GM23338 (cell line): ENCODE measurements at places on chromosomes 7 and 10.

- no peaks in the 10 kb centered on the region for H3K27me3 ChIP-seq
- no peak overlapping the region for H3K4me3 ChIP-seq
- no peaks in the 10 kb centered on the region for H3K4me1 ChIP-seq
- no peaks in the 10 kb centered on the region for H3K36me3 ChIP-seq
These were observed 4.1 kb downstream of the ACBD7 start for GRCh38 chr10:15084502-15084922.

- no peaks in the 10 kb centered on the region for H3K36me3 ChIP-seq
- H3K4me3 ChIP-seq, result no peak overlapping the region
- H3K27ac ChIP-seq, result no peak overlapping the region
- peaks cover 39% of the 10 kb centered on the region for H3K4me1 ChIP-seq
These were observed 61.3 kb downstream of the COL13A1 start for GRCh38 chr10:69862882-69863530.

DNA sequence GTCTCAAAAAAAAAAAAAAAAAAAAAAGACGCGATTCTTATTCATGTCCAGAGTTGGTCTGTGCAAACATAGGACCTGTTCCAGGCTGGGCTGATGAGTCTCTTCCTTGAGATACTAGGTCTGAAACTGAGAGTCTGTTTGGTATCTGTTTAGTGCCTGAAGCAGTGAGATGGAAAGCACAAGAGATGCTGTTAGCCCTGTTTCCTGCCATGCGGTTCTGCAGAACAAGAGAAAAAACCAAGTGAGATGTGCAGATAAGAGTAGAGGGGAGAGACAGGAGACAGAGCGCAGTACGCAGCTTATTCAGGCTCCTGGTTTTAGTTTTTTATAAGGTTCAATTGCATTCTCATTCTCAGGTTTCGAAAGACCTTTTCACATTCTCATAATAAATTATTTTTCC lies 85.8 kb upstream of the PRKCQ start:
- no peaks in the 10 kb centered on the region for H3K36me3 ChIP-seq
- no peak overlapping the region for H3K27ac ChIP-seq
- no peaks in the 10 kb centered on the region for H3K4me1 ChIP-seq
- H3K27me3 ChIP-seq, result no peaks in the 10 kb centered on the region
- no peak for DNase-seq

GRCh38 chr10:34627331-34627730 lies 187.8 kb downstream of the PARD3 start:
- H3K4me1 ChIP-seq, result no peaks in the 10 kb centered on the region
- H3K36me3 ChIP-seq, result no peaks in the 10 kb centered on the region
- no peak overlapping the region for H3K27ac ChIP-seq
- DNase-seq, result no peak
- H3K4me3 ChIP-seq, result no peak overlapping the region

- no peak overlapping the region for H3K4me3 ChIP-seq
- no peak for DNase-seq
- no peak overlapping the region for H3K27ac ChIP-seq
- no peaks in the 10 kb centered on the region for H3K36me3 ChIP-seq
- no peaks in the 10 kb centered on the region for H3K27me3 ChIP-seq
These were observed 10.9 kb downstream of the LDB3 start for GRCh38 chr10:86678999-86679792.

GRCh38 chr7:124879771-124880170 lies 49.9 kb downstream of the POT1 start:
- no peaks in the 10 kb centered on the region for H3K4me1 ChIP-seq
- no peak for DNase-seq
- H3K27ac ChIP-seq, result no peak overlapping the region
- no peak overlapping the region for H3K4me3 ChIP-seq

DNA sequence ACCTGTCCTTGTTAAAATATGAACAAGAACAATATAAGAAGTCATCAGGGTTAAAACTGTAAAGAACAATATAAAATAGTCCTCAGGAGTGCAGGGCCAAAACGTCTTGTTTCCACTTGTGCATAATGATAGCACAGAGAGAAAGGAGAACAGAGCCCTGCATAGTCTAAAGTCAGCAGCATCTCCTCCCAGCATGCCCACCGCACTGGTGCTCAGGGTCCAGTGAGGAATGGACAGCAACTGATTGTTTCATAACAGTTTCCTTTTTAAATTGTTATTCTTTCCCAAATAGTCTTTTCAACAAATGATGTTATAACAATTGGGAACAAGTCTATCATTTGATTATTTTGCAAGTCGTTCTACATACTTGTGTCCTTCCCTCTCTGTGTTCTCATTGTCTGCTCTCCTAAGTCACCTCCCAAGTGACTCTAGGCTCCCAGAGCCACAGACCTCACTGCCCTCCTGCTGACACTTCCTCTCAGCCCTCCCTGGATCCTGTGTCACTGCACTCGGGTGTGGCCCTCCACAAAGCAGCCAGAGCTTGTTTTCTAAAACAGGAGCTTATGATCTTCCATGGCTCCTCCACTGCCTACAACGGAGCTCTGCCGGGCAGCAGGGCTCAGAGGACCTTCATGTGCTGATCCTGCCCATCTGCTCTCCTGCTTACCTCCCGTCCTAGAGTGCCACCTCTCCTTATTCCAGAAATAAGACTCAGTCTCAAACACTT lies 27.6 kb downstream of the COBL start:
- H3K27ac ChIP-seq, result peak overlapping the region; percentile 62
- peak; percentile 44 for DNase-seq
- no peaks in the 10 kb centered on the region for H3K27me3 ChIP-seq
- H3K4me1 ChIP-seq, result peaks cover 52% of the 10 kb centered on the region
- H3K4me3 ChIP-seq, result no peak overlapping the region
- H3K36me3 ChIP-seq, result no peaks in the 10 kb centered on the region

DNA sequence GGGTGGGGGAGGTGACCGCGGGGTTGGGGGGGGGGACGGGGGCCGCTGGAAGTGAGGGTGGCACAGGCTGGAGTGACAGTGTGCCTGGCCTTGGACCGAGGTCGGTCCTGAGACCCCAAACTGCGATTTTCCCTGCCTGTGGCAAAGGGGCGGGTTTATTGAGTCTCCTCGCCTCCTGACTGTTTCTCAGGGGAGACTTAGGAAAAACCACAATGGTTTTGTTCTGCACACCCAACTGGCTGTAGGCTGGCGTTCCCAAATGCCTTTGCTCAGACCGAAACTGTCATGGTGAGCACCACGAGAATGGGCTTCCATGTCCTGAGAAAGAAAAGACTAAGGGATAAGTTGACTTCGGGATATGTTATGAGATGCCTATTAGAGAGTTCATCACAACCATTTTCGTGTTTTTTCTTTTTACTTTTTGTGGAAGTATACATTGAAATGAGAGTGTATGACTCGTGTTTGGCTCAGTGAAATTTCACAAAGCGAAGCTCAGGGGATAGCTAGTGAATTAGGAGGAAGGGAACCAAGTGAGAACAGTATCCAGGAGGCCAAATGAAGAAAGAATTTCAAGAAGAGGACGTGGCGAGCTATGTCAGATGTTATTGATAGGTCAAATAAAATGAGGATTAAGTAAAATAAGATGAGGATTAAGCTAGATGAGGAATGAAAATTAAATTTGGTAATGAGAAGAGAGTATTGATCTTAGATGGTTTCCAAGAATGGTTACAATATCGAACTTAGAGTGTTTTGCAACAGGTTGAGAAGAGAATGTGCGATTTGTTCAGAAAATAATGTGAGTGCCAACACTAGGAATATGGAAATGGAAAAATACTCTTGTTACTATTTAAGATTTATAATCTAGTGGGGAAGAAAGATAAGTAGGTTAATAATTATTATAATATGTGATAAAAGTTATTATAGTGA lies 918 bp downstream of the NET1 start:
- peak; percentile 52 for DNase-seq
- no peaks in the 10 kb centered on the region for H3K36me3 ChIP-seq
- H3K27ac ChIP-seq, result no peak overlapping the region
- H3K4me1 ChIP-seq, result peaks cover 43% of the 10 kb centered on the region
- no peaks in the 10 kb centered on the region for H3K27me3 ChIP-seq
- peak overlapping the region; percentile 82 for H3K4me3 ChIP-seq

DNA sequence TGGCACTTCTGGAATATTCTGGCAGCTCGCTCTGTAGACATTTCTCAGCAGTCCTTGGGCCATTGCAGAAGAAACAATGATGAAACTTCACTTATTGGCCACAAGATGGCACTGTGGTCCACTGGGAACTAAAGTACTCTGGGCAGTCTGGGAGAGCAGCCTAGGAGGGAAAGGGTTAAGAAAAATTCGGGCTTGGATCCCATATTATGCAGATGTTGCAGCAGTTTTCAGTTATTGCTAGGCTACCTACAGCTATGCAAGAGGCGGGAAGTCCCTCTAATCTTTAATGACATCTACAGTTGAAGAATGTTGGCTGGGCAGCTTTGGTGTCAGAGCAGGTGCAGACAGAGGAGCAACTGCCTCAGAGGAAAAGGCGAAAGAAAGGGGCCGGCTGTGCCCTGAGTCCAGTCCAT lies 201.7 kb upstream of the PRSS58 start:
- no peak overlapping the region for H3K27ac ChIP-seq
- H3K4me1 ChIP-seq, result no peaks in the 10 kb centered on the region
- no peaks in the 10 kb centered on the region for H3K27me3 ChIP-seq
- H3K36me3 ChIP-seq, result no peaks in the 10 kb centered on the region
- DNase-seq, result peak; percentile 71

DNA sequence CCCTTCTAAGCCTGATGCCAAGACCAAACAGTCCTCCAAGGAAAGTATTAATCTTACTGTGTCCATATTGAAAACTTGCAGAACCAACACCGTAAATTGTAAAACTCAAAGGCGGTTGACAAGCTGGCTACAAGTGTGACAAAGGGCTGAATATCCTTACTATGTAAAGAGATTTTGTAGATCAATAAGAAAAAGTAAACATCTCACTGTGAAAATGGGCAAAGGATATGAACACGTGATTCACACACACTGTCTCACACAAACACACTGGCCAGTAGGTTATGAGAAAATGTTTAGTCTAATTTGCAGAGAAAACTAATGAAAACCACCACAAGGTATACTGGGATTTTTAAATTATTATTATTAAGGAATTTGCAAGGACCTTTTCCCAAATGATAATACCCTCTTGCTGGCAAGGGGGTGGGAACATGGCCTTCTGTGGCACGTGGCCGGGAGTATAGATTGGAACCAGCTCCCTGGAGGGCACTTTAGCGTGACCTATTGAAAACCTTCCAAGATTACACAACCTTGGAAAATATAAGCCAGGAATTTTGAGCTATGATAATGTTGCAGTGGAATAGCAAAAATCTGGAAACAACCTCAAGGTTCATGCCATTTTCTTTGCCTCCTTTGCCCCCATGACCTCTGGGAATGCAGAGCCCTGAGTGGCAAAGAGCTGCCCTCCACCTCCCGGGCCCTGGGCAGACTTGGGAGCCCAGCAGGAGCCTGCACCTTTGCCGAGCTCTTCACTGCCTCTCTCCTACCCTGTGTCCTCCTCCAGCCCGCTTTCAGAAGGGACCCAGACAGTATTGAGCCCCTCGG lies 26.2 kb upstream of the SLC29A3 start:
- DNase-seq, result no peak
- no peaks in the 10 kb centered on the region for H3K4me1 ChIP-seq
- no peak overlapping the region for H3K27ac ChIP-seq
- no peak overlapping the region for H3K4me3 ChIP-seq
- no peaks in the 10 kb centered on the region for H3K27me3 ChIP-seq

- H3K27ac ChIP-seq, result no peak overlapping the region
- H3K4me3 ChIP-seq, result no peak overlapping the region
- peak; percentile 11 for DNase-seq
These were observed 53.6 kb upstream of the DYNC1I1 start for GRCh38 chr7:95718577-95719410.

GRCh38 chr10:66292456-66292855 lies 633.4 kb upstream of the LRRTM3 start:
- H3K27me3 ChIP-seq, result no peaks in the 10 kb centered on the region
- no peak overlapping the region for H3K4me3 ChIP-seq
- no peaks in the 10 kb centered on the region for H3K36me3 ChIP-seq

DNA sequence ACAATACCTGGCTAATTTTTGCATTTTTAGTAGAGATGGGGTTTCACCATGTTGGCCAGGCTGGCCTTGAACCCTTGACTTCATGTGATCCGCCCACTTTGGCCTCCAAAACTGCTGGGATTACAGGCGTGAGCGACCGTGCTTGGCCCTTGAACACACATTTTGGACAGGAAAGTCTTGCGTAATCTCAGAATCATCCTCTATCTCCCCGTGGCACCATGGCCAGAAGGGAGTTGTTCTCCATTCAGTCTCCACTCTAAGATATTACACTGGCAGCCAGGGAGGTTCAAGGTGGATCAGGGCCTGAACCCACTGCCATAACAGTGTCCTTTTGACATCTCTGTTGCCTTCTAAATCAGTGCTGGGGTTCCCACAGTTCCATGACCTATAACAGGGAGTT lies 29.2 kb upstream of the GALNTL5 start:
- no peak overlapping the region for H3K4me3 ChIP-seq
- H3K27ac ChIP-seq, result no peak overlapping the region
- H3K27me3 ChIP-seq, result no peaks in the 10 kb centered on the region
- H3K4me1 ChIP-seq, result no peaks in the 10 kb centered on the region

DNA sequence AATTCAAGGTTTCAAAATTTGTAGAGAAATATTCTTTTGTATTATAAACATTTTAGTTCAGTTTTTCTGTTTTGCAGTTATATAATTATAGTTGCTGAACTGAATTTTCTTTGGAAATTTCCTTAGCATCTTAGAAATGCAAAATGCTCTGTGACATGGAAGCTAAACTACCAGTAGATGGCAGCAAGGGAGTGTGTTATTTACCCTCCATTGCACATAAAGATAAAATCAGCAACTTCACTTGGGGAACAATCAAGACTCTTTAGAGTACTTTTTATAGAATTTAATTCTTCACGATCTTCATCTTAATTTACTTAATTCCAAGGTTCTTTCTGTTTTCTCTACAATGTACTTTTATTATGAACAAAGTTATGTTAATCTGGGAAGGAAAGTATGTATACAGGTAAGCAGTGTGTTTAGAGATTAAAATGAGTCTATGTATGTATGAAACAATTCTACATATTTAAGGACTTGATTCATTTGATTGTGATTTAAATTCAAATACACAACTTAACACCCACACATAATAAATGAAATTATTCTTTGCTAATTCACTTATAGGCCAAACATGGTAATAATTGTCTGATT lies 404.2 kb downstream of the THSD7A start:
- H3K4me3 ChIP-seq, result no peak overlapping the region
- H3K4me1 ChIP-seq, result no peaks in the 10 kb centered on the region
- H3K27ac ChIP-seq, result no peak overlapping the region
- H3K36me3 ChIP-seq, result no peaks in the 10 kb centered on the region

DNA sequence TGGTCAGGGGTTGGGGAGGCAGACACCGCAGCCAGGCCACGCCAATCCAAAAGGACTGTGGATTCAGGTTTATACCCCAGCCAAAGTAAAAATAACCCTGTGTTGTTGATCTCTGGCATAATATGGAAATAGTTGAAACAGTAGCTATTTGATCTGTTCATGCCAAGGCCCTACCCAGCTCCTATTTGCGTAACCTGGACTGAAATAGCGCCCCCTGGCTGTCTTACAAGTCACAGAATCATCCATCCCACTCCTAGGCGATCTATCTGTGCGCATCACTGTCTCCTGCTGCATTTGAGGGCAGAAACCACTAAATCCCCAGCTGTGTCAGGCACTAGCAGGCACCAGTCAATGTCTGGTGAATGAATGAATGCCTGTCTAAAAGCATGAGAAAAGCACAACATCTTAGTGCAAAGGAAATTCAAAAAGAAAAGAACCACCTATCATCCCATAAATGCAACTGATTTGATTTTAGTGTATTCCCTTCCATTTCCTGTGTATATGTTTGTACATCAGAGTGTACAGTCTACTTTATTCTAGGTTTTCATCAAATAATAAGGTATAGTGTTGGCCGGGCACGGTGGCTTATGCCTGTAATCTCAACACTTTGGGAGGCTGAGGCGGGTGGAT lies 160.0 kb downstream of the SLIT1 start:
- H3K4me3 ChIP-seq, result no peak overlapping the region
- no peaks in the 10 kb centered on the region for H3K36me3 ChIP-seq
- no peaks in the 10 kb centered on the region for H3K27me3 ChIP-seq
- H3K27ac ChIP-seq, result no peak overlapping the region
- DNase-seq, result peak; percentile 89

- H3K27ac ChIP-seq, result no peak overlapping the region
- no peaks in the 10 kb centered on the region for H3K27me3 ChIP-seq
- no peak overlapping the region for H3K4me3 ChIP-seq
These were observed 31.5 kb downstream of the CREB3L2 start for GRCh38 chr7:137970253-137970975.
